ENCODE measurements at places on chromosomes 5 and 9.

- no peak for DNase-seq
Measured at GRCh38 chr5:11104210-11104609, 343.2 kb upstream of the DAP start.

DNA sequence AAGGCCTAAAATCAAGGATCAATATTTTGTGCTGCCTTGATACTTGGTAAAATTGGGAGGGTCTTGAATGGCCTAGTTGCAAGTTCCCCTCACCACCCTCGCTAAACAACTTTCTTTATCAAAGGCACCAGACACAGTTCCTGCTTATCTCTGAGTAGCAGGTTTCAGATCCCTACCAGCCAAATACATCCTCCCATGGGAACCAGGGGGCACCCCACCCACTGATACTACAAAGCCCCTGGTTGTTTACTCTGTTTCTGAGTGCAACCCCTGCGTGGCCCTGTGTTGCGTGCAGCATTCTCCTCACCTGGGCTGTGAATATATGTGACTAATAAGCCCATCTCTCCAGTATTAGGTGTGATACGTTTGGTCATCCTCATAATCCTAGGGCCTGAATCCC lies 314.9 kb downstream of the DRD1 start:
- DNase-seq = no peak

DNA sequence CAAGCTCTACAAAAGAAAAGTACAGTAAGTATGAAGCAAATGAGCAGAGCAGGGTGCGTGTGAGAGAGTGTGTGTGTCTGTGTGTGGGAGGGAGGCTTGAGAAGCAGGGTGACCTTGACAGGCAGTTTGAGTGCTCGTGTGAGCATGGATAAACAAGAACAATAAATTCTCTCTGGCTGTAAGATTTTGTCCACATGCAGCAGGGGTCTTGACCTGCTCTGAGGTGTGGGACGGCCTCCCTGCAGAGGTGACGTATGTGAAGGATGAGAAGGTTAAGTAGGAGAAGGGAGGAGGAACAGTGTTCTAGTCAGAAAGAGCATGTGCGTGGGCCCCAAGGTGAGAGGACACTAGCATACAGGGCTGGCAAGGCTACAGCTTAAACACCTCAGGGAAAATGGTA lies 49.0 kb downstream of the SPTLC1 start:
- DNase-seq = no peak

DNA sequence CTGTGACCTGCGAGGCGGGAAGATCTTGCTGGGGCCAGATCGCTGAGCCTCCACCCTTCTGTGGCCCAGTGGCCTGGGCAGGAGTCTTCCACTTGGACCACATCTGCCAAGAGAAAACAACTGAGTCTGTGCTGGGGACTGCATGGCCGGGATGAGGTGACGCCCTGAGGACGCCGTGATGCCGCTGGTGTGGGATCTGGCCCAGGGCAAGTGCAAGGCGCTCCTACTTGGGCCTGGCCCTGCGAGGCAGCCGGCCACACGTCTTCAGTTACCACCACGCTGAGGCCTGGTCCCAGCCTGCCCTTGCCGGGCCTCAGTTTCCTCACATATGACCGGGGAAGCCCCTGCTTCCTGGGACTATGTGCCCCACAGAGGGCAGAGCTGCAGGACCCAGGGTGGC lies 133.4 kb downstream of the SLC25A46 start:
- no peak for DNase-seq

DNA sequence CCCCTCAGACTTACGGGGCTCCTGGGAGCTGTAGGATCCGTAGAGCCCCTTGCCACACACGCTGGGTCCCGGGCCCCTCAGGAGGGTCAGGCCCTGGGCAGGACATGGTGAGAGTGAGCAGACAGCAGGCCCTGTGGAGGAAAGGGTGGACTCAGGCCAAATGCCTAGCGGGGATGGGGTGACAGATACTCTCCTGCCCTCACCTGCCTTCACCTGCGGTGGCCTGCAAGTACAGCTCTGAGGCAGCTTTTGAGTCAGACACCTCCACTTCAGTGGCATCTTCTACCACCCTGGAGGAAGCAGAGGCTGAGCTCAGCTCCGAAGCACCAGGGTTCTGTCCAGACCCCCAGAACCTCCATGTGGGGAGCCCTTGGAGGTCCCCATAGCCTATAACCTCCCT lies 26.2 kb downstream of the SLC35A4 start:
- no peak for DNase-seq

- DNase-seq = no peak
Measured at GRCh38 chr5:132528866-132529634, 14.3 kb downstream of the IL5 start.

DNA sequence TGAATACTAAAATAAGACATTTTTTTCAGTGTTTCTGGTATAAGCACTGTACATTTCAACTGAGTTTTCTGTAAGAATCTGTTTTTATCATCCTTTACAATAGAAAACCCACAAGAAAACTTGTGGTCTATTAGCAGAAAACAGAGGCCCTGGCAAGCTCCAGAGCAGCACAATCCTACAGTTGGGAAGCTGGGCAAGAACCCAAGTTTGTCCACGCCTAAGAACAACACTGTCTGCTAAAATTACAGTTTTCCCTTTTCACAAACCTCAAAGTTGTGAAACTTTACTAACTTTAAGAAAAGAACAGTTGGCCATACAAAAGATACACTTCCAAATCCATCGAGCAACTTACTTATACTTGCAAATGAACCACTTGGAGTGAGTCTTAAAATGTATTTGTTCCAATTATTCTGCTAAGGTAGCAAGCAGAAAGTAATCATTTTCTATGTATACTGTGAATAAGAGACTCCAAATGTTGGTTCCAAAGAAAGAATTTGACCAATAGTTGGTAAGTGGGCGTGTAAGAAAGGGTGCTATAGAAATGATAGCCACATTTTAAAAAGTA lies 982.0 kb upstream of the ARRDC3 start:
- no peak for DNase-seq

GRCh38 chr9:105968811-105969466 lies 274.6 kb downstream of the TMEM38B start:
- DNase-seq = no peak

DNA sequence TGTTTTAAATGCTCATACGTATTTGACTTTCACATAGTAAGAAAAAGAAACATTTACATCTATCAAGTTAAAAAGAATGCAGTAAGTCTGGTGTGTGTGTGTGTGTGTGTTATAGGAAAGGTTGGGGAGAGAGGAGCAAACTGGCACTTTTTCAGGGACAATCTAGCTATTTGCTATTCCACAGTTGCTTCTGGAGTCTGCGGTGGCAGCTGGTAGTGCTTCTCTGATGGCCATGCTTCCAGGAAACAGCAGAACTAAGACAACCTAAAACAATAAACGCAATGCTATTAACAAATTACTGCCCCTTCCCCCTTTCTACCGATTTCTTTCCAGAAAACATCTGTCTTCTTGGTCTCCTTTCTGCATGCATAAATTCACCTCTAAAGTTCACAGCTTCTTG lies 70.0 kb upstream of the CDH10 start:
- no peak for DNase-seq

- no peak for DNase-seq
Measured at GRCh38 chr9:101365181-101365580, 19.6 kb downstream of the BAAT start.

DNA sequence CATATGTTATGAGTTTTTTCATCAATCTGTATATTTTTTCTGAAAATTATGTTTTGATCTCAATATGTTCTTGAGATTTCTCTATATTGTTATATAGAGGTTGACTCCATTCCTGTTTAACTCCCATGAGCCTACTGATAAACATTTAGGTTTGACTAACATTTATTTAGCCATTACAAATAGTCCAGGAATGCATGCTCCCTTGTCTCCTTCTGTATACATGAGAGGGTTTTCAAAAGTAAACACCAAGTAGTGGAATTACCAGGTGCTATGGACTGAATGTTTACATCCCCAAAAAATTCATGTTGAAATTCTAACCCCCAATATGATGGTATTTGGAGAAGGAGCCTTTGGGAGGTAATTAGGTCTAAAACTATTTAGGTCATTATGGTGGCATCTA lies 3.5 kb upstream of the OR5C1 start:
- no peak for DNase-seq

GRCh38 chr5:78813906-78814530 lies 165.4 kb upstream of the LHFPL2 start:
- no peak for DNase-seq

- no peak for DNase-seq
Measured at GRCh38 chr5:168578006-168578405, 1.2 kb downstream of the PANK3 start.
